Fibroblast of villous mesenchyme (primary cell): ENCODE measurements at places on chromosomes 2 and 18. TPM values are rescaled to one million over a fixed set of nuclear protein-coding genes. Genes with fewer than 3 reads are reported as not detected.

Gene CD8A
- not detected in 2 replicates for total RNA-seq

Gene STK39
- 15.5 and 27.2 TPM in 2 replicates for total RNA-seq

DNA sequence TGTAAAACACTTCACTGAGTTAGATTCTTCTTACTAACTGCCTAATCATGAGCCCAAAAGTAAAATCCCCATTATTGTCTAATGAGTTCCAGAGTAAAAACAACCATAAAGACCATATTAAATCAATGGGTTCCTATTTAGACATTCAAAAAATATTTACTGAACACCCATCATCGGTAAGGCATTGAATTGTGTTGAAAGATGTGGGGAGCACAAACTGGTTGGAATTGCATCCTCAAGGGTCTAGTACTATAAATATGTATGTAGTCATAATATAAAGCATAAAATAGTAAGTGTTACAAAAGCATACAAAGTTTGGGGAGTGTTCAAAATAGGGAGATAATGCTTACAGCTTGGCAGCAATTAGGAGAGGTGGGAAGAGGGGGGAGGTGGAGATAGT is 3.0 kb upstream of the MARCHF4 start:
- no peak for DNase-seq

- peak; percentile 21 for DNase-seq
Measured at GRCh38 chr2:20012282-20013125, at the start of gene MATN3. Gene MATN3, minus strand, starts transcription at chr2:20012668. Its CDS starts 37 bp downstream, at chr2:20012631.

GRCh38 chr18:46485675-46486194 is 171.3 kb downstream of the LOXHD1 start:
- DNase-seq: no peak

DNA sequence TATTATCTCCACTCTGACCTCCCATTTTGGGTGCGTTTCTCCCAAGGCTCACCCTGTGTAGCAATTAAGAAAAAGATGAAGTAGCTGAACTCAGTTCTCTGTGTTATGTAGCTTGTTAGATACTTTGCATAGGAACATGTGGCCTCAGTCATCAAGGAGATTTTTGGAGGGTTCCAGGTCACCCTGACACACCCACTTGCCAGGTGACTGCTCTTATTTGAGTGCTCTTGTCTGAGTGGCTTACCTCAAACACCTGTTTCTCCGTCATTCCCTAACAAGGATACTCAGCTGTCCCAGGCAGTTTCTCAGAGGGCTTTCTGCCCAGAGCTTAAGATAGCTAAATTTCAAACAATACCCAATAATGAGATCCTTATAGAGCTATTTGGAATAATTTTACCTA is 577.2 kb upstream of the HNMT start:
- no peak for DNase-seq

GRCh38 chr18:7890075-7890474 is 323.0 kb downstream of the PTPRM start:
- no peak for DNase-seq

DNA sequence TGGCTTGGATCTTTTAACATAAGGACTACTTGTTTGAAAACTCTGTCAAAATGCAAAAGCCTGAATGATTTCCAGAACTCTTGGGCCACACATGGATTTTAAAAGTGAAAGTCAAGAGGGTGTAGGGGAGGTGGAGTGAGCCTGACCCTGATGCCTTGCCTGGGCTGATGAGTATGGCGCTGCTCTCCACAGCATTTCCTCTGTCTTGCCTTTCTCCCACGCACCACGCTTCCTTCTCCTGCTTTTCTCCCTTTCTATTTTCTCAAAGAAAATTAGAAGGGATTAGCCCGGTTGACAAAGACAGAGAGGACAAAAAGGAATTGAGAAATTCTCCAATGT is 207.0 kb upstream of the CCDC68 start:
- no peak for DNase-seq
